ENCODE measurements at places on chromosomes 5 and 9. TPM values are rescaled to one million over a fixed set of nuclear protein-coding genes. Genes with fewer than 3 reads are reported as not detected.

GRCh38 chr5:146238973-146239372, 35.6 kb downstream of the RBM27 start:
- no peak for DNase-seq

DNA sequence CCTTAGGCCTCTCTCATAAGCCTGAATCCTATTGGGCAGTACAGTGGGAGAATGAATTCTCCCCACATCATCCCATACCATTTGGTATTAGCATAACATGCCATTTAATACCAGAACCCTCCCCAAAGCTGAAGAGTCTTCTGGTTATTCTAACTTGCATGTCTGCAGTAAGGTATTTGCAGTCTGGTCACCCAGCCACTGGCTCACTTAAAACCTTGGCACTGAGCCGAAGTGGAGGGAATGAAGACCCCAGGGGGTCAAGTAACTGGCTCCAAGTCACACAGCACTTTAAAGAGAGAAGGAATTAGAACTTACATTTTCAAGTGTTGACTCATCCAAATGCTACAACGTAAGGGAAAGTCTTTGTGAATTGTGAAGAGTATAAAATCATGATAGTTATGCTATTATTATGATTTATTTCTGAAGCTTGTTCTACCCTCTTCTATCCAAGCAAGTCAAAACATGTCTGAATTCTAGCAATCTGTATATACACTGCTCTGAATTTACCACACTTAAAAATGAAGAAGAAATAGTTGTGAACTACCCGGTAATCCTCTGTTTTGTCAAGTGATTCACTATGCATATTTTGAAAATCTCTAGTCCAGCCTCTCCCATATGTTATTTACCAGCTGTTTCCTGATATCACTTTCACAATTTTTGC, 28.5 kb downstream of the GLRA1 start:
- DNase-seq = no peak

DNA sequence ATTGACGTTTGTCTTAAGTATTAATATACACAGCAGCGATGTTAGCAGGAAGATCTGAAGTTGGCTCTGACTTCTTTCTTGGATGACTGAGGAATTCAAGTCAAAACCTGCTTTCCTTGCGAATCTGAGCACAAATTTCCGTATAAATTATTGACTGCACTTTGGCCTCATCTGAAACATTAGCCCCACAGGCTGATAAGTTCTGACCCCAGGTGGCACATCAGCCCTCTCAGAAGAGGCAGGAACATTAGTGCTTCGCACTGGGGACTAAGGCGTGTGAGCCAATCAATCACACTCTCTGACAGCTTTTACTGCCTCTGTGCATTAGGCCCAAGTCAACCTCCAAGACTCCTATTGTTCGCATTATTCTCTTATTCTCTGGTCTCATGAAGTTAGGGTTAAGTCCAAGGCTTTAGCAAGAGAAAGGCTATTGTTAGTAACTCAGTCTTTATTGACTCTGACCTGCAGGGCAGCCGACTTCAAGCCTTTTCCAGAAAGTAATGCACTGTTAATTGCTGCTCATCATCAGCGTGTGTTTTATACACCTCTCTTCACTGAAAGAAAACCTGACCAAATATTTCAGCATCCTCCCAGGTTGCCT, 84.2 kb downstream of the ZNF608 start:
- DNase-seq = no peak

DNA sequence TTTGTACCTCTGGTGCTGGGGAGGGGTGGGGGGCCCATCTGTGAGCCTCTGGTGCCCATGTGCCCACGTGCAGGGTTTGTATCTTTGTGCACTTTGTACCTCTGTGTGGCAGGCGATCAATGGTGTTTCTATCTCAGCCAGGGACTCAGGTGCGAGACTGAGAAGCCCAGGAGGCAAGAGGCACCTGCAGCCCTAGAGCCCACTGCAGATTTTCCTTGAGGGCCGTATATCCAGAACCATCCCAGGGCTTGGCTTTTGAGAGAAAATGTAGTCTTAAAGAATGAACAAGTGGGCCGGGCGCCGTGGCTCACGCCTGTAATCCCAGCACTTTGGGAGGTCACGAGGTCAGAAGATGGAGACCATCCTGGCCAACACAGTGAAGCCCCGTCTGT, 52.2 kb upstream of the KCNMB1 start:
- no peak for DNase-seq

- no peak for DNase-seq
Measured at GRCh38 chr9:135214706-135215105, 127.2 kb downstream of the OLFM1 start.

GRCh38 chr5:6377582-6377904, 804 bp downstream of the MED10 start:
- DNase-seq = no peak

ST8SIA4 gene
- total RNA-seq = 5.9 TPM

- no peak for DNase-seq
Measured at GRCh38 chr5:171926311-171926710, 80.1 kb downstream of the FBXW11 start.

GRCh38 chr5:72501488-72501887, 5.7 kb downstream of the ZNF366 start:
- DNase-seq = no peak

OR1J2 gene
- not detected for total RNA-seq

DNA sequence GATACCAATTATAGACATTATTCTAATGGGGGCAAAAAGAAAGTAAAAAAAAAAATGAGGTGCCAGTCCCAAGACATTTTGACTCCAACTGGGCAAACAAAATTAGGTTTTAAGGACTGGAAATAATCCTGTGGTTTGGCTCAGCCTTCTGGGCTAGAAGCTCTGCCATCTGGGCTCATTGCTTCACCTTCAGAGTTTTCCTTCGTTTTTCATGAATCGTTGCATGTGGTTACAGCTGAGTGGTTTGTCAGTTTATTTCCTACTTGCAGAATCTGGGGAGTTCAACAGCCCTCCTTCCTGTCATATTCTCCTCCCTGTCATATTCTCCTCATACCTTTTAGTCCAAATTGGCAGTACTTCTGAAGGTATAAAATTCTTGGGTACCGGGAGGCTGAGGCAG, 12.0 kb downstream of the UGT3A2 start:
- no peak for DNase-seq

- DNase-seq = no peak
Measured at GRCh38 chr9:105432247-105432842, 15.5 kb upstream of the FSD1L start.

DNA sequence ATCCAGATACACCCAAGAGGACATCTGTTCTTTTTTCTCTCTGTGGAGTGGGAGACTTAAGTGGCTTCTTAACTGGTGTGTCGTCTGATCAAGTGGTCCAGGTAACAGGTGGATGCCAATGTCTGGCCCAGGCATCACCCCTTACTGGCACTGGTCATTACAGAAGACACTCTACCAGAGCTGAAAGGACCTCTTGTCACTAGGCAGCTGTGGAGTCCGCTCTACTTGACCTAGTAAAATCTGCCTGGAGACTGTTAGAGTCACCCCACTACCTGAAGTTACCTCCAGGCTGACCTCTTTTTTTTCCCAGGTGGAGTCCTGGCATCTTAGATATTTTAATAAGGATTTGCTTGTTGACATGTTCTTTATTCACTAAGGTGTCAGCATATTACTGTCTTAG, 22.5 kb downstream of the FXN start:
- DNase-seq = no peak

DNA sequence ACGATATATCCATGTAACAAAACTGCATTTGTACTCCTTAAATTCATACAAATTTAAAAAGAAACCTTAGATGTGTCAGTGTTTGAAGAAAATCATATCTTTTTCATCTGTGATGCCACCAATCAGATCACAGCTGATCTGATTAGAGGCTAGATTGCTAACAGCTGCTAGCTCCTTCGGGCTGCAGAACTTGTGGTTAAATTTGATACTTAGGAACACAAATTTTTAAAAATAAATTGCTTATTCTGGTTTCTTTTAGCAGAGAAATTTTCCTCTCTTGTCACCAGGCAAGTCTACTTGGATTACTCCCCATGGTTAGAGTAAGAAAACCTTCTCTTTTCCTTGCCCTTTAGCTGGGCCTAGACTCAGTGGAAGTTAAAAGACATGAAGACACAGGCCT, 94.6 kb upstream of the RANBP6 start:
- DNase-seq = no peak

GRCh38 chr9:93303258-93303771, 119.4 kb downstream of the WNK2 start:
- DNase-seq = no peak

DNA sequence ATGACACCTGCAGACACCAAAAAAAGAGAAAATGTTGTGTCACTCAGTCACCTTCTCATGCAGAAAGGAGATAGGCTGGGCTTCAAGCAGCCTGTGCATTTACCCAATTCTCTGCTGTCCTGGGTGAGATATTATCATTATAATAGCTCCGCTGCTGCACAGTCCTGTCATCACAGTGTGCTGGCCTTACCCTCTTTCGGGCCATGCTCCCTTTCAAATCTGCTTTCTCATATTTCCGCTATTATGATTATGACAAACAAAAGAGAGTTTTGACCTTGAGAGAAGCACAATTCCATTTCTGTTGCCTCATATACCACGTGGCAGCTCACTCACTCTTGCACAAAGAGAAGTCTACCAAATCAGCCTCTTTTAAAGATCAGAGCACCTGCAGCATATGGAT, 1350.1 kb upstream of the ACO1 start:
- no peak for DNase-seq

DNA sequence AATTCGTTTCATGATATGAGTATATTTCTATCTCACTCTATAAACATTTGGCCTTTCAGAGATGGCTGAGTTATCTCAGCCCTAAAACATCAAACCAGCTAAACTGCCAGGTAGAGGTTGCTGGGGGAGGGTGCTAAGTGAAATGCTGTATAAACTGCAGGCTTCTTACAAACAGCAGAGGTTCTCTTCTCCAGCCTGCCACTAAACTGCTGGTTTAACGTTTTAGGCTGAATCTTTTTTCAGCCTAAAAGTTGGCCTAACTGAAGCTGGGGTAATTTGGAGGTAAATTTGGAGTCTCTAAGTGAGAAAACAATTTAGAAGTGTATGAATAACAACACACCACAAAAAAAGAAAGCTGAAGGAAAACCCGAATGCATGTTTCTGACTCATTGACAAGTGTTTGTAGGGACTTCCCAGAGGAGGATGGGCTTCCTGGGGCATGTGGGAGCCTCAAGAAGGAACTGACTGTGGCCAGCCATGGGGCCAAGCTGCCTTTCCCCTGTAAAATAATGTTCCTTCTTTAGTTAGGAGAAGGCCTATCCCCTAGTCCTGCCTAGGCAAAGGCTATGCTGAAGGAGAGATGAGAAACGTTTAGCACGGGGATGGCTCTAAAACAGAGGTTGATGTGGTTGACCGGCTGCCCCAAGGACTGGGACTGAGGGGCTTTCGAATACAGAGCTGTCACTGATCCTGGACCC, 44.3 kb downstream of the SLC28A3 start:
- DNase-seq = no peak

DNA sequence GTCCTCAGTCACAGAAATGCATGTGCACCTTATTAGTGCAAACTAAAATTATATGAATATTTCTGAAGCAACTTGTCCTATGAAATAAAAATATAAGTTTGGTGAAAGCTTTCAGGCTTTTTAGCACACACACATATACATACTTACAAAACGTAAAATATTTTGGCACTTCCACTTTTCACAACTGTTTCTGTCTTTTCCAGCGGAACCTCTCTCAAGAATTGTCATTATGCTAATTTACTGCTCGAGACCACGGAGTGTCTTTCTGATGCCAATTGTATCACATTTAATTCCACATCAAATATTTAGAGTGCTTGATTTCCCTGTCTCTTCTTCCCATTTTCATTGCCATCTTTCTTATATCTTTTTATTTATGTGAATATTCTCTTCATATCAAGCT, 100.4 kb downstream of the MEF2C start:
- DNase-seq = no peak

GRCh38 chr9:95508968-95509850, 7.6 kb downstream of the PTCH1 start:
- DNase-seq = peak; percentile 84

DNA sequence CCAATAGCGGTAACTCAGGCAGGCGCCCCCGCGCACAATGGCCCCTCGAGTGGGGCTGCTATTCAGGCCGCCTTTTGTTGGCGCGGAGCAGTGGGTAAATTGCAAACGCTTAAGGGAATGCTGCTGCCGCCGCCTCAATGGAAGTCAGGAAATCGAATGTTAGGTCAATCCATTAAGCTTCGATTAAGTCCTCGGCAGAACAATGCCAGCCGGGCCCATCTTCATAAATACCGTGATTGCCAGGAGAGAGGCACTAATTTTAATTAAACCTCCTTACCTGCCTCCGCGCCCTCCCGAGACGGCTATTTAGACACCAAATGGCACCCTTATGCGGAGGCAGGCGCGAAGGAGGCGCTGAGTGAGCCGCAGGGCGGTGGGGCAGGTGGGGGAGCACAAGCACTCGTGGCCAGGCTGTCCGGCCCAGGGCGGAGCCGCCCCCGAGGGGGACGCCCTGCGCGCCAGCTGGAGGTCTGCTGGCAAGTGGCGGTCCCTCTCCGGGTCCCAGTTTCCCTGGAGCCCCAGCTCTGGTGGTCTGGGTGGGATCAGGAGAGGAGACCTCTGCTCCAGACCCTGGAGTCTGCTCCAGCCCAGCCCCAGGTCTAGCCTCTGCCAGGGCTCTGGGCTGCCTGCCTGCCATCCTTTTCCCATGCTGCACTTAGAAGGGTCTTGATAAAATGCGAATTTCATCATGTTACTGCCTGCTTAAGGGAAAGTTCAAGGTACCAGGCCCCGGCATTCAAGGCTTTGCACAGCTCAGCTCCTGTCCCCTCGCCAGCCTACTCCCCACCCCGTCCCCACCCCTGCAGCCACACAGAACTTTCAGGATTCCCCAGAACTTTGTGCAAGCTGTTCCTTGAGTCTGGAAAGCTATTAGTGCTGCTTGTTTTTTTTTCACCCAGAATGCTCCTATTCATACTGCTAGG, 19.7 kb downstream of the NR5A1 start:
- DNase-seq = no peak

DNA sequence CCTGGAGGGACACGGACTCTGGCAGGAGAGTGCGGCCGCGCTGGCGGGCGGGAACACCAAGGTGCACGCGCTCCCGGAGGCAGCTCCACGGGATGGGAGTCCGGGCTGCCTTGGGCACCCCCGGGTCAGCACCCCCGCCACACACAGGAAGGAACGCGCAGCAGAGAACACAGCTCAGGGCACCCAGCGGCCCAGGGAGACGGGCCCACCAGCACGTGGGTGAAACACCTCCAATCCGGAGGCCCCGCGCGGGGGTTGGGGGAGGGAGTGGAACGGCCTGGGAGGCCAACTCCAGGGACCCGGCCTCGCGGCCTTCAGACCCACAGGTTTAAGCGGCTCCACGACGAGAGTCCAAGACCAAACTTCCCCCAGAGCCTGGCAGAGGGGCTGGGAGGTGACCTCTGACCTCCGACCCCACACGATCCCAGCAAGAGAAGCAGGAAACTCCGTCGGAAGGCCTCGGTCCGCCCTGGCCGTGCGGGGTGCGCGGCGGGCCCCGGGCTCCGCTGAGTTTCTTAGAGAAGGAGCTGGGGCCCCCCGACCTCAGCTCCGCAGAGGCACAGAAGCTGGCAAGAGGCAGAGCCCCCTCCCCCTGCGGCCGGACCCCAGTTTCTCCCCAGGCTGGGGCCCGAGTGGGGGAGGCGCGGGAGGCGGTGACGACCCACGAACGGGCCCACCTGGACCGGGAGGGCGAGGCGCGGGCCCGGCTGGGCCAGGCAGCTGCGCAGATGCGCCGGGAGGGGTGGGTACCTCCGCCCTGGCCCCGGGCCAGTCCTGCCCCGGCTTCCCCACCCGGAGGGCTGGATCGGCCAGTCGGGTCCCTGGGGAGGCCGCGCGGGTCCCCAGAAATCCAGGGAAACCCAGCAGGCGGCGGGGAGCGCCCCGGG, 851 bp downstream of the NACC2 start:
- DNase-seq = no peak

- DNase-seq = no peak
Measured at GRCh38 chr5:179245031-179245430, 100.2 kb downstream of the ADAMTS2 start.

EGFLAM gene
- 9.1 TPM for total RNA-seq
